ENCODE measurements at places on chromosomes 1 and 21. TPM values are rescaled to one million over a fixed set of nuclear protein-coding genes. Genes with fewer than 3 reads are reported as not detected.

ATP6V1G3 gene
- total RNA-seq: not detected

TCHHL1 gene
- total RNA-seq: not detected

SYCP1 gene
- total RNA-seq: not detected

NUDT17 gene
- 4.9 TPM for total RNA-seq

TRIM17 gene
- total RNA-seq: 0.49 TPM

CACNA1S gene
- not detected for total RNA-seq

ACKR1 gene
- total RNA-seq: not detected

INSRR gene
- total RNA-seq: under 0.01 TPM

ZNF683 gene
- not detected for total RNA-seq

PTGS2 gene
- total RNA-seq: 17.4 TPM

Measured in hair follicle dermal papilla cell (primary cell).